ENCODE measurements at places on chromosomes 7 and 10.

- DNase-seq: no peak
These were observed 25.3 kb downstream of the PITRM1 start for GRCh38 chr10:3147117-3147820.

DNA sequence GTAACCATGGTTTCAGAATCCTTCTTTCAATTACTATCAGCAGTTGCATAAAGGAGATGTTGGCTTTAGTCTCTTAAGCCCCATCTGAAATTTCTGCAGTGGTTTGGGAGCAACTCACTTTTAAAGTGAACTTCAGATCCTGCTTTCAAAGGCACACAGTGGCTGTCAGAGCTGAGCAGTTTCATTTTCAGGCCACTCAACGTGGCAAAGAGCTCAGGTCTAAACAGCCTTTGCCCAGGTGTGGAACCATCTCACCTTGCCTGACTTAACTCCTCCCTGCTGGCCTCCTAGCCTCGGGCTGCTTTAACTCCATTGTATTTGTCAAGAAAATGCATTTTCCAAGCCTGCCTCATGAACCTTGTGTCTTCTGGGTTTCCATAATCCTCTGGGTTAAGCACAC, 197.5 kb upstream of the KMT2E start:
- no peak for DNase-seq

GRCh38 chr7:31917256-31917655, 153.0 kb downstream of the PDE1C start:
- no peak for DNase-seq

- no peak for DNase-seq
These were observed 49.6 kb upstream of the GPR158 start for GRCh38 chr10:25125201-25125611.

GRCh38 chr10:76218035-76218434, 786.6 kb downstream of the LRMDA start:
- no peak for DNase-seq

- DNase-seq: no peak
These were observed 13.9 kb upstream of the DNAJC1 start for GRCh38 chr10:22017283-22018020.

GRCh38 chr10:124354411-124355382, 64.0 kb downstream of the OAT start:
- DNase-seq: peak; percentile 88

DNA sequence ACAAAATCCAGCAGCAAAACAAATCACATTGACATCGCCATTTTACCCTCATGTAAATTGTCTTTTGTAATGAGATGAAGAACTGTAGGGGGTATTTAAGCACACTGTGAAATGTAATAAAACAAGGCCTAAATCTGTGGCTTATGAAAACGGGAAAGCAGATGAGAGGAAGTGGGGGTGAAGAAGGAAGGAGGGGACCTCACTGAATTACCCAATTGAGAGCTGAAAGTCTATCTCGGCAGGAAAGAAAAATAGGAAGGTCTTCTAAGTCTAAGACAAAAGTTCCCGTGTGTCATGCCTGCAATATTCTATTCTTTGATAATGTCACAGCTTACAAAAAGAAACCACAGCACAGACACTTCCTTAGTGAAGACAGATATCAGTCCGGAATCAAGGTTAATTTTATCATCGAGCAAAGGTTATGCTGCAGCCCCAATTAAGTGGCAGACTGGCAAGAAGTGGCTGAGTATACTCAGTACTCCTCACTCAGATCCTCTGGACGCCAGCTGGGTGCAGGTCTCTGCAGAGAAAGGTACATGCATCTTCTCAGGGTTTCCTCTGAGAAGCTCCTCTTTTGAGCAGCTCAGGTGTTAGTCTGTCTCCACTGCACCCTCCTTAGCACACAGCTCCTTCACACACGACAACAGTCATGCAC, 239.7 kb downstream of the FANK1 start:
- no peak for DNase-seq

GRCh38 chr7:116698930-116699721, 27.1 kb downstream of the MET start:
- no peak for DNase-seq

DNA sequence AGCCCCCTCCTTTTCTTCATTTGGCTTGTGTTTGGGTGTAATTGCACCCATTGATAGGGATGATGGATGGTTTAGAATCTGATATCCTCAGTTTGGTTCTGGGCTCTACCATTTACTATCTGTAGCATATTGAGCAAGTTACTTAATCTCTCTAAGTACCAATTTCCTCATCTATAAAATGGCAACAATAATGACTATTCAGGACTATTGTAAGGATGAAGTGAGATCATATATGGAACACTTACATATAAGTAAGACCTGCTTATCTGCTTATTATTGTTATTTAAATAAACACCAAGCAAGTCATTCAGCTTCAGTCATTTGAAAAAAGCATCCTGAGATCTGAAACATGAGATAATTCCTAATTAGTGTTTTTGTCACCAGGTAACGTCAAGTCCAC, 127.0 kb downstream of the SEC23IP start:
- no peak for DNase-seq

GRCh38 chr7:157873181-157873580, 536.4 kb downstream of the DNAJB6 start:
- DNase-seq: no peak

DNA sequence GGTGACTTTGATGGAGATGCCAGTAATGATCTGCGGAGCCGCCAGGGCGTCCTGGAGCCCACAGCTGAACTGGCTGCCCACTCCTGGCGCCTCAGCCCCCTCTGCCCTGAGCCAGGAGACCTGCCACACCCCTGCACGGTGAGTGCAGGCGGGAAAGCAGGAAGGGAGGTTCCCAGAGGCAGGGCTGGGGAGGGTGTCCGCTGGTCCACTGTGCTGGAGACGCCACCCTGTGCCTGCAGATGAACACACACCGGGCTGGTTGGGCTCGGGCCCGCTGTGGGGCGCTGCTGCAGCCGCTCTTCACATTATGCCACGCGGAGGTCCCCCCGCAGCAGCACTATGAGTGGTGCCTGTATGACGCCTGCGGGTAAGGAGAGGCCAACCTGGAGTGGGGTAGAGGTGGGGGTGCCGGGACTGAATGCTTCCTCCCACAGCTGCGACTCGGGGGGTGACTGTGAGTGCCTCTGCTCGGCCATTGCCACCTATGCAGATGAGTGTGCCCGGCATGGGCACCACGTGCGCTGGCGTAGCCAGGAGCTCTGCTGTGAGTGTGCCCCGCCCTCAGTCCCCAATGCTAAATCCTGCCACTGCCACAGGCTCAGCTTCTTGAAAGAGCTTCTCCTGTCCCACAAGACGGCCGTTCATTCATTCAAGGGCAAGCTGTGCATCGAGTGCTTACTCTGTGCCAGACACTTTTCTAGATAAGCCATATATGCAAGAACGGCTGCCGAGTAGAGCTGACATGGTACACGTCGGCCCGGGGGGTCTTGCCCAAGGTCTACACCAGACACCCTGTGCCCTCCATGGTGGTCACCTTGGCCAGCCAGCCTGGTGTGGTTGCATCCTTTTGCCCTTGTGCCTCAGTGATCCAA, 14.3 kb upstream of the ZNF467 start:
- DNase-seq: no peak

DNA sequence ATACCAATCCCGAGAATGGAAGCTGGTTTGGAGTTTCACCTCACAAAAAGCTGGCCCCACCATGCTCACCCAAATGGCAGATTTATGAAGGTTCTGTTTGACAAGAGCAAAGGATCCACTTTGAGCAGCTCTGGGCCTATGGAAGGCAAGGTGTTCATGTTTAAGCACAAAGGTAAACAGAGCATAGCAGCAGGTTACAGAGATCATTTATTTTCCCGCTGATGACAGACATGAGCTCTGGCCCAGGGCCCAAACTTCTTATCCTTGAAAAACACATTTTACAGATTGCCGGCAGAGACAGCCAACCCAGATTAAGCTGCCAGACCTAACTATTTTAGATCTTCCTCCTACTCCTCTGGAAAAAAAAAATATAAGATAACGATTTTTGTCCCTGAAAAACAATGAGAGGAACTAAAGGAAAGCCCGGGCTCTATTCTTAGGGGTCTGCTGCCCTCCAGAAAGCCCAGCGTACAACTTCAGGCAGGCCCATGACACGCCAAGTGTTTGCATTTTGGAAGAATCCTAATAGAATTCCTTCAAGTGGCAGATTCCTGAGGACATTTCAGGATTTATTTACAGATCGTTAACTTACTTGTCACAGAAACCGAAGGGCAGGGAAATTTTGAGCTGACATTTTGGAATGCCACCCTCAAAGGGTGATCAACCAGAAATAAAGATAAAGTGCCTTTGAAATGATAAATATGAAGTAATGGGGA, 40.0 kb downstream of the SYPL1 start:
- no peak for DNase-seq

DNA sequence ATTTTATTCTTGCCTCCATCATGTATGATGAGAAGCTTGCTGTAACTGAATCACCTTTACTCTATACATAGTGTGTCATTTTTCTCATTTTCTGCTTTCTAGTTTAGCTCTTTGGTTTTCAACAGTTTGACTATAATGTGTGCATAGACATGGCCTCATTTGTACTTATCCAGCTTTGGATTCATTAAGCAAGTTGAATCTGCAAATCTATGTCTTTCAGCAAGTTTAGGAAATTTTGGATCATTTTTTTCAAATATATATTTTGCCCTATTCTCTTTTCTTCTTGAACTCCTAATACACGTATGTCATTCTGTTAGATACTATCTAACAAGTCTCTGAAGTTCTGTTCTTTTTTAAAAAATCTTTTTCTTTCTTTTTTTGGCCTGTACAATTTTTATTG, 57.8 kb downstream of the PRLHR start:
- DNase-seq: no peak

GRCh38 chr10:30811276-30812017, 181.9 kb upstream of the LYZL2 start:
- DNase-seq: no peak

- DNase-seq: no peak
These were observed 7.6 kb upstream of the ELN start for GRCh38 chr7:74020390-74020789.

DNA sequence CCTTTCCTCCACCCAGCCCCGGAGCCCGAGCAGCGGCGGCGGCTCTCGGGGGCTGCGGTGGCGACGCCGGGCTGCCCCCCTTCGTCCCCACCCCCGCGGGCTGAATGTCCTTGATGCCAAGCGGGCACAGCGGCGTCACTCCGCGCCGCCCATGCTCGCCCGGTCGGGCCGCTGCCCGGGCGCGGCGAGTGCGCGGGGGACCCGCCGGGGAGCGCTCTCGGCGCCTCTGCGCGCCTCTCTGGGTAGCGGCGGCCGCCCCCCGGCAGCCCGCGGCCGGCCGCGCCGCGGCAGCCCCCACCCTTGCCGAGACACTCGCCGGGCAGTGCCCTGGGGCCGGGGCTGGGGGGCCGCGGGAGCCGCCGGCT, 433 bp upstream of the PLXNA4 start:
- no peak for DNase-seq

- no peak for DNase-seq
These were observed 2.2 kb downstream of the EMX2 start for GRCh38 chr10:117544711-117545140.

- DNase-seq: peak; percentile 85
These were observed 15.1 kb upstream of the SVIL start for GRCh38 chr10:29649561-29650551.

GRCh38 chr7:143126146-143126545, 5.7 kb upstream of the PIP start:
- DNase-seq: peak; percentile 24

DNA sequence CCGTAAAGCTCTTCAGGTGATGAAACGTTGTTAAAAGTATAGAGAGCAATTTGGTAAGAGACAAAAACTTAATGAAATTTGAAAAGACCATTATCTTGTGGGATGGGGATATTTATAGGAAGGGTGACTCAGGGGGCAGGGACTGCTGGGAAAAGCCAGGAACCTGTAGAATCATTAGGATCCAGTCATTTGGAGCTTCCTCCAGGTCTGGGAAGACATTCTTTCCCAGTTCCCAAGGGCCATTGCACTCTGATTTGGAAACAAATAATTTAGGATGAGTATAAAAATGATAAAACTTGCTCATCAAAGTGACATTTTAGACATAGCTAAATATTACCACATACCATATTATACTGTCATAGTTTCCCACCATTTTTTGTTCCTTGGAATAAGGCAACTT, 143.9 kb downstream of the PFKFB3 start:
- DNase-seq: no peak
